ENCODE measurements at places on chromosomes 11 and 22.

GRCh38 chr22:28909375-28909774 lies 26.0 kb downstream of the ZNRF3 start:
- peak; percentile 46 for DNase-seq

- no peak for DNase-seq
Observed at GRCh38 chr11:61125310-61125684, 23.0 kb downstream of the CD5 start.

GRCh38 chr11:100631316-100631715 lies 55.8 kb upstream of the ARHGAP42 start:
- no peak for DNase-seq

DNA sequence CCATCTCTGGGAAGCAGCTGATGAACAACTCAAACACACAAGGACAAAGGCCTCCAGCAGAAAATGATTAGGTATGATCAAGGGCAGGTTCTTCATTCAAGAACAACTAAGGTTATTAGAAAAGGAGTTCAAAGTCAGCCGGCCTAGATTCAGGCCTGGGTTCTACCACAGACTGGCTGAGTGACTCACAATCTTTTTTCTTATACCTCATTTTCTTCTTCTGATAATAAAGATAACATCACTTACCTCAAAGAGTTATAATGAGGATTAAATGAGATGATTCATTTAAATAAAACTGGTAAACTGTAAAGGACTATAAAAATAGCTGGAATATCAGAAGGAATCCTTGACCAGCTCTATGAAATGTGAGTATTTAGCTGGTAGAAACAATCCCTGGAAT lies 49.3 kb upstream of the PPP2R1B start:
- no peak for DNase-seq

DNA sequence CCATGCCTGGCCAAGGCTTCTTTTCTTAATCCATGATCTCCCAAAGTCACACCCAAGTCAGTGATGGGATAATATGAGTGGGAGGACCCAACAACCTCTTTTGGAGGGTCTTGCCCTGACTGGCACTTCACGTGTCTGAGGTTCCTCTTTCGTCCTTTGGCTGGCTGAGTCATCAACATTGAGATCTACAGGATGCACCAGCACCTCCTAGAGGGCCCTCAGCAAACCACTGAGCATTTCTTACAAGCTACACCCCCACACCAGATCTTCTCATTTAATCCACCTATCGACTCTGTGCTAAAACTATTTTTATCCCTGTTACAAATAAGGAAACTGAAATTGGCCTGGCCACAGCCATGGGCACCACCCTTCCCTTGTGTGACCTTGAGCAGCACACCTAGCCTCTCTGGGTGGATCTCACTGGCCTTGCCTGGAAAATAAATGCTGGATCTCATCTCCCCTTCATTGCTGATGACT lies 63.4 kb downstream of the FLI1 start:
- peak; percentile 56 for DNase-seq

- no peak for DNase-seq
Observed at GRCh38 chr11:126338346-126339055, 17.0 kb upstream of the ST3GAL4 start.

GRCh38 chr11:128629516-128630106 lies 42.3 kb upstream of the ETS1 start:
- no peak for DNase-seq

DNA sequence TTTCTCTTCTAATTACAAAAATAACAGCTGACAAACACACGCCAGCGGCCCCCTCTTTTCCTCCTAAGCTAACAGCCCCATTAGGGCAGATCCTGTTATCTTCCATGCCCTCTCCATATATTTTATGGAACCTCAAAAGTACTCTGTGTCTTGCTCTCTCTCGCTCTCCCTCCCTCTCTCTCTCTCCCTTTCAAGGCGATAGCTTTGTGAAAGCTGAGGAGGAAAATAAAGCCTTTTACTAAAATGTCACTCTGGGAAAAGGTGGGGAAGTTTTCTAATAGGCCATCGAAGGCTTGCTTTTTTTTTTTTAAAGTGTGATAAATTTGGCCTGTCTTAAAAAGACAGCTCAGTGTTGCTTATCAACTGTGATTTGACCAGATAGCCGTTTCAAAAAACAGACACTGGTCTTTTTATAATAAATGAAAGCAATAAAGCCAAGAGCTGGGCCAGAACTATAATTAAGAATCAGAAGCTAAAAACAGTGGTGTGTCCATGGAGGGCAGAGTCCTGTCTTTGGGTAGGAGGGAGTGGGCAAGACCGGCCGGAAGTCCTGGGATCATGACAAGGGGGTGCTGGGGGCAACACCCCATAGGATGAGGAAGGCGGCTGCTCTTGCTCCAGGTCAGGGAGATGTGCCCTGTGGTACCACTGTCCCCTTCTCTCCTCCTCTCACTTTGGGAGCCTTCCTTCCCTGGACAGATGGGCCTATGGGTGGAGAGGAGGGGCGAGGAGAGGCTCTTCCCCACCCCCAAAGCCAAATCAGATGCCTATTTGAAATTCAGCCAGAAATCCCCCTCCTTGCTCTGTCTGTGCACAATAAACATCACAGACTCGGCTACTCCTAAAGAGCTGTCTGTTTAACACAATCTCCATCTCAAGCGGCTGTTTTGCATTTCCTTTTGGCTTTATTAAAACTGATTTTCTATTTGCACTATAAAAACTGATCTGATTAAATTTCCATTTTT lies 267.2 kb downstream of the BUD13 start:
- no peak for DNase-seq
